Glutamatergic neuron (in vitro differentiated cells): ENCODE measurements at places on chromosomes 7 and 10. TPM values are rescaled to one million over a fixed set of nuclear protein-coding genes. Genes with fewer than 3 reads are reported as not detected.
A peak's percentile ranks its signal among the peaks of the same experiment; 100 is the strongest.

- no peak for DNase-seq
Observed at GRCh38 chr7:150823043-150823442, 22.5 kb downstream of the TMEM176A start.

The CYP26A1 gene
- total RNA-seq = 4.2 TPM

The MRPS24 gene
- 60.8 TPM for total RNA-seq

DNA sequence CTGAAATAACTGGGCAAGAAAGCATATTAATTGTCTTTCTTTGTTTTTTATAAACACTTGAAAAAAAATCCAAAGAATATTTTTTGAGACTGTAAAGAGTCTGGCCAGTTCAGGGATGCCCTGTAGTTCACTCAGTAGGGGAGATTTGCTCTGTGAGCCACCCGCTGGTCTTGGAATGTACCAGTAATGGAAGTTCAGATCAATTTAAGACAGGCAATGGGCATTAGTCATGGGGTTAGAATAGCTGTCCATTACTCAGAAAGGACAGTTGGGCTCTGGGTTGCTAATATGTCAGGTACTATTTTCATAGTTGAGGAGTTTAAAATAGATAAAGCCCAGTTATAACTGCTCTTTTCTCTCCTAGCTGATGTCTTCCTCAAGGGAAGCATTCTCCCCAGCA is 38.7 kb downstream of the A1CF start:
- DNase-seq = no peak

DNA sequence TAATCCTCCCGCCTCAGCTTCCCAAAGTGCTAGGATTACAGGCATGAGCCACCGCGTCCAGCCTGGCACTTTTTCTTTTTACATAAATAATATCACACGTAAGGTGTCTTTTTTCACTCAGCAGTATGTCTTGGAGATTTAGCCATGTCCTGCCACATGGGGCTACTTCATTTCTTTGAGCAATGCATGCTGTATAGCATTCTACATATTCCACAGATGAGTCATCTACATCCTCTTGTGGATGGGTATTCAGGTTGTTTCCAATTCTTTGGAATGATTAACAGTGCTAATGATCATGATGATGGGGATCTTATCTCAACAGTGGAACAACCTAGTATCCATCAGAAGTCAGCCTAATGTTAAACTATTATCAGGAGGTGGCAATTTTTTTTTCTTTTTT is 50.8 kb downstream of the ZNF503 start:
- no peak for DNase-seq

GRCh38 chr7:1236831-1237701 is 4.4 kb downstream of the UNCX start:
- DNase-seq = peak; percentile 56
